GM12891 (cell line): ENCODE measurements at places on chromosomes 2 and 18.

GRCh38 chr2:180656455-180656847, 324.0 kb upstream of the UBE2E3 start:
- DNase-seq: no peak

DNA sequence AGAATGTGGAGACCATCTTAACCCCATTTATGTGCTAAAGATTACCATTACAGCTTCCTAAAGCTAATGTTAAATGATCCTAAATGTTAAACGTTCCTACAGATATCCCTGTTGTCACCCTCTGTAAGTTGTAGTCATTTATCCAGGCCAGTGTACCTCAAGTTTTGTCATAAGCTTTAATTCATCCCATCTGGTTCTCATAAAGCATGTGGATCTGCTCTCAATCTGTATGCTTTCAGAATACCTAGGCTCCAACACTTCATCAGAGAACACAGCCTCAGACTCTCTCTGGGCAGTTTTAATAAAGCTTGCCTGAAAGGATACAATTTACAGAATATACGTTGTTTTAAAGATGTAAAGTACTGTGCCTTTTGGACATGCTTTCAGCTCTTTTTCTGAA, 4.2 kb upstream of the CCDC178 start:
- no peak for DNase-seq

- DNase-seq: no peak
Measured at GRCh38 chr2:26076001-26076587, 42.2 kb downstream of the RAB10 start.

DNA sequence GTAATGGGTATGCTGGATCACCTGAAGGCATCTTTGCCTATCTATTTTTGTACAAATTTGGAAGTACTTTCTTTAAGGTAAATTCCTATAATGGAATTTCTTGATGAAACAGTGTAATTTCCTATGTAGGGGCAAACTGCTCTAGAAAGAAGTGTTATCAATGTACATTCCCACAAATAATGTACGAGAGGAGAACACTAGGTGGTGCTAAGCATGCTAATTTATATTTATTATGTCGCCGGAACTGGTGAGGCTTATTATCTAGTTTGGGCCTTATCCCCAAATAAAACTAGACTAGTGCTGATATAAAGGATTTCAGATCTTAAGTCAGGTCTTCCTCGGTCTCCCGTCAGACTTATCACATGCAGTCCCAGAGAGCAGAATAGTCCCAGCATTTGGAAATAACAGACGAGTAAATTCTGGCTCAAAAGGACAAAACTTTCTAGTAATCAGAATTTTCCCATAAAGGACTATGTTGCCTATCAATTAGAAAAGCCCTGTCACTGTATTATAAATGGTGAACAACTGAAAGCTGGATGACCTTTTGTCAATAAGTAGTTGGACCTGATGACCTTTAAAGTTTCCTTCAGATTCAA, 86.9 kb upstream of the RBBP8 start:
- no peak for DNase-seq

DNA sequence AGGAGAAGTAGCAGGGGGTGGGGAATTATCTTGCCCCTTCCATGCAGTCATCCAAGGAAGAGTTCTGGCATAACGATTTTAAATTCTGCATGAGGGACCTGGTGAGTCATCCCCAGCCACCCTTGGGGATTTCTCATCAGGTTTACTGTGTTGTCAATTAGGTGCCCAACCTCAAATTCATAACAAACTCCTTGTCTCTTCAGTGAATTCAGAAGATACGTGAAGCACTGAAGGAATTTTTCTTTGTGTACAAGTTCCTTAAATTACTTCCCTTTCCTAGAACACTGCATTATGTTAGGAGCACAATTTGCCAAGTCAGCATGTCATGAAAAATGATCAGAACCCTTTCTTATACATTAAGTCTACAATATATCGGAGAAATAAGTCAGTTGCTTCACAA, 70.8 kb upstream of the NOSTRIN start:
- DNase-seq: no peak

GRCh38 chr2:211055438-211055837, 499.0 kb downstream of the CPS1 start:
- DNase-seq: no peak

GRCh38 chr2:240614391-240614790, 10.9 kb upstream of the GPR35 start:
- no peak for DNase-seq

GRCh38 chr2:69575926-69576325, 67.6 kb downstream of the AAK1 start:
- no peak for DNase-seq

- DNase-seq: no peak
Measured at GRCh38 chr2:168118733-168119514, 128.5 kb downstream of the STK39 start.

- DNase-seq: no peak
Measured at GRCh38 chr2:134819334-134819733, 19.1 kb upstream of the ACMSD start.

- no peak for DNase-seq
Measured at GRCh38 chr2:16632598-16632997, 33.0 kb downstream of the CYRIA start.

DNA sequence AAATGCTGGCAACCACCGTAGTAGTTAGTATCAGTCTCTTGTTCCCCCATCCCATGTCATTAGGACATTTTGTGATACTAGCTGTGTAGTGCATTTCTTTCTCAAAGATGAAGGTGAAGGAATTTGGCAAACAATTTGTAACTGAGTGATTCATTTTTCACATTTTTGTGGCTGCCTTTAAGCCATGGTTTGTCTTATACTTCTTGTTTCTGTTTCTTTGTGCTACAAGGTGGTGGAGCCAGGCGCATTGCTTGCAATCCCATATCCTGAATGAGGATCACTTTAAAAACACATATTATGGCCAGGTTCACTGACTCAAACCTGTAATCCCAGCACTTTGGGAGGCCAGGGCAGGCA, 40.6 kb downstream of the GPD2 start:
- DNase-seq: no peak

- DNase-seq: no peak
Measured at GRCh38 chr2:56680971-56681631, 497.3 kb downstream of the CCDC85A start.

- peak; percentile 23 for DNase-seq
Measured at GRCh38 chr2:152335726-152336118, 748 bp downstream of the FMNL2 start.

GRCh38 chr18:2570772-2571199, 519 bp downstream of the METTL4 start:
- peak; percentile 35 for DNase-seq

DNA sequence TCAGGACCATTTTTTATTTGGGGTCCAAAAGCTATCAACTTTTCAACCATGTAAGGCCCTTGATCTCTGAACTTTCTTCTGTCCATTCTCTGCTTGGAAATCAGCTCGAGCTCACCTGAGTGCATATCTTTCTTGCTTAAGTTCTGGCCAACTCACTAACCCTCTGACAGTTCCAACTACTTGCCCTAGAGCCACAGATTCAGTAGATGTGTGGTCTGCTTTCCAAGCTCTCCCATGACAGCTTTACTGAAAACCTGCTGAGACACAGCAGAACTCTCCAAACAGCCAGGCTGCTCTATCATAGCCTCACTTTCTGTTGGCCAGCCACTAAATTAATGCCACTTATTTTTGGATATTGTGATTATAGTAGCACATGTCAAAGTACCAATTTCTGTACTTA, 21.2 kb upstream of the IKZF2 start:
- no peak for DNase-seq

GRCh38 chr2:224976629-224977525, 65.4 kb downstream of the DOCK10 start:
- DNase-seq: no peak

DNA sequence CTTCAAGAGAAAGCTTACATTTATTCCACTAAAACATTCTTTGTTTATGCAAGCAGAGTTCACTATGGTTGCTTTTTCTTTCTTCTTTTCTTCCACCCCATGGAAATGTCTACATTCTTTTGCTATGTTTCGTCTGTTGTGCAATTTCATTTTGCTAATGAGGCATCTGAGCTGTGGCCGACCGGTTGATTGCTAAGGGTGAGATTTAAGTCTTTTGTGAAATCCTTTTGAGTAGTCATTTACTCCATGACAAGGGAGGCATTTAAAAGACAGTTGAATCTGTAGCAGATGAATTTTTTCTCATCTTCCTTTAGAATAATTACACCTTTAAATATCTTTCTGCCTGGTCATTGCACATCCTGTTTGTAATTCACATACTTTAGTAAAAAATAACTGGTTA, 324.1 kb upstream of the THUMPD2 start:
- DNase-seq: no peak

DNA sequence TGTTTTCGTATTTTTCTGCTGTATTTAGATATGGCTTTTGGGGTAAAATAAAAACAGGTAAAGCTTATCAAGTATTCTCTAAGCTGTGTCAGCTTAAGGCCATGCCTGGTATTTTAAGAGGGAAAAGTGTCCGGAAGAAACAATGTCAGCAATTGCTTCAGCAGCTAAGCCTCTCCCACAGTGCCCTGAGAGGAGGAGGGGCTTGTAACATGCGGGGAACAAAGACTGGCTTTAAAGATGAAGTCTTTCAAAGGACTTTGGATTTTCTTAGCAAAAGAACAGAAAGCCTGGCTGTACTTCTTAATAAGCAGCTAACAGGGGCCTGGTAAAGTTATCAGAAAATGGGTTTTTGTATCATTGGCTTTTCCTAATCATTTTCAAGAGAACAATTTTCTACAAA, 102.8 kb downstream of the PXDN start:
- no peak for DNase-seq

DNA sequence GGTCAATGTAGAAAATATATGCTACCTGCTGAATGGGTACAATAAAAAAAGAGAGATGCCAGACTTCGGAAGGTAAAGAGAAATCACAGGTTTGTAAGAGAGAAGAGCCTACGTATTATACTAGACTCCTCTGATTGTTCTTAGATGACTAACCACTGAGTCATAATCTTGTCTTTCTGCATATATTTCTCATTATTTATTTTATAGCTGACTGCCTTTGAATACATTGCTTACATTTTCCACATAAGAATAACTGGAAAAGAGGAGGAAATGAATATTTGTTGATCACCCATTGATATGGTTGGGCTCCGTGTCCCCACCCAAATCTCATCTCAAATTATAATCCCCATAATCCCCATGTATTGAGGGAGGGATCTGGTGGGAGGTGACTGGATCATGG, 90.3 kb upstream of the RAB27B start:
- no peak for DNase-seq

DNA sequence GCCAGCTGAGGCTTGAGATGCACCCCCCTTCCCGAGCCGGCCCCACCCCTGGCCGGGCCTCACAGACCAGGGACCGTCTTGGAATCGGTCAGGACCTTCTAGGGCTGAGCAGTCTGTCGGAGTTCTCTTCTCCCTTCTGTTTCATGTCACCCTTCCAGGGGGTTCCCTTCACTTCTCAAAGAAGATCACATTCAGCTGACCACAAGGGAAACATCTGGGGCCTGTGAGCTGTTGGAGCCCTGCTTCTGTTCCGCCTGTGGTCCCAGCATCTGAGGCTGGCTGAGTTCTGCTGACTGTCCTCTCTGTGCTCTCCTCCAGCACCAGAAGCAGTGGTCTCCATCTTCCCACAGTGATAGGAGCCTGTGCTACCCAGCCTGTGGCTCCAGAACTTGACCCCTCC, 106.5 kb downstream of the SEPTIN10 start:
- DNase-seq: no peak

- DNase-seq: no peak
Measured at GRCh38 chr2:98818164-98818563, 87.2 kb upstream of the MGAT4A start.

DNA sequence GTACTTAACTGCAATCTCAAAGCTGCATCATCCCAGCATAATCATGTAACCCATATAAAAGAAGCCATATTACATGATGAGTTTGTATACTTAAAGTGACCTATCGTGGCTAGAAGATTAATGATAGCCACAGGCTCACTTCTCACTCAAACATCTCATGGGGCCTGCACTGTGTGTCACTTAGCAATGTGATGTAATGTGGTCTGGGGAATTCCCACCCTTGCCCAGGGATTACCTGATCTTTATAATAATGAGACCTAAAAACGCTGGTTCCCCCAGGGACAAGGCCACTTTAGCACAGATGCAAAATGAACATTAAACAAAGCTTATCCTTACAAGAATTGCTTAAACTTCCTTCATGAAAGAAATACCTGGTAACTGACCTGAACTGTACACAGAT, 427.1 kb upstream of the CNTNAP5 start:
- DNase-seq: no peak

- DNase-seq: no peak
Measured at GRCh38 chr2:46298272-46298521, 990 bp downstream of the EPAS1 start.

GRCh38 chr2:206004004-206004693, 81.8 kb downstream of the INO80D start:
- DNase-seq: no peak

- DNase-seq: no peak
Measured at GRCh38 chr2:54430649-54431048, 25.5 kb upstream of the SPTBN1 start.

DNA sequence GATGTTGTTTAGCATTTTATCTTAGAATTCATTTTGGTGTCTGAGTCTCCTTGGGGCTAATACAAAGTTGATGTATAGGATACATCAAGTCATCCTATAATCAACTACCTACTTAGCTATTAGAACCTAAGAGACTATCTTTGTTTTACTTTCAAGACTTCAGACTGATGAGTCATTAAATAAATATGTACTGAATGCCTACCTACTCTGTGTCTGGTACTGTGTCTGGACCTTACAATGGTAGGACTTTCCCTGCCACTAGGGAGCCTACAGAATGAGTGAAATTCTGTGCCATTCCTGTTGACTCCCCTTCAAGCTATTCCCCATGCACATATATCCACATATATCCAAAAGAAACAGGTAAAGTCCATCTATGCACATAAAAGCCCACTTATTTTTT, 114.5 kb downstream of the ERBB4 start:
- no peak for DNase-seq

GRCh38 chr2:189350540-189351209, 90.6 kb upstream of the WDR75 start:
- no peak for DNase-seq

DNA sequence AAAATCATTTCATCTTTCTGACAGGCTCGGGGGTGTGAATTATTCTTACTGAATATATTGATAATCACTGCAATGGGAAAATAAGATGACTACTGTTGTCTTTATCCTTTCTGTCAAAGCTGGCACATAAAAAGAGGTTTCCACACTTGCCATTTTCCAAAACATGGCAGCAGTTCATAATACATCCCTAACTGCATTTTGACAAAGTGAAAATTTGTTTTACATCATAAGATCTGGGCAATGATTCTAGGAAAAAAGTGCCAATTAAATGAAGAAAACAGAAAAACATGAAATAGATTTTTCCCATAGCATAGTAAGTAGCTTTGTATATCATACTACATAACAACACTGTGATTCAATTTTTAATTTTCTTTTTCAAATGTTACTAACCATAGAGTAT, 65.4 kb downstream of the ERBB4 start:
- no peak for DNase-seq

DNA sequence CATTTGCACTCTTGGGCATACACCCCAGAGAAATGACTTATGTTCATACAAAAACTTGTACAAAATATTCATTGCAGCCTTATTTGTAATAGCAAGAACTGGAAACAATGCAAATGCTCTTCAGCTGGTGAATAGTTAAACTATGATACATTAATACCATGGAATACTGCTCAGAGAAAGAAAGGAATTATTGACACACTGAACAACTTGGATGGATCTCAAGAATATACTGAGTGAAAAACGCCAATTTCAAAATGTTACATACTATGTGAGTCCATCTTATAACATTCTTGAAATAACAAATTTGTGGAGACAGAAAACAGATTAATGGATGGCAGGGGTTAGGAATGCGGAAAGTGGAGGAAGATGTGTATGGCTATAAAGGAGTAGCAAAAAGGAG, 17.2 kb downstream of the LNPK start:
- DNase-seq: no peak
